HepG2 (cell line): ENCODE measurements at places on chromosomes 7 and 10. TPM values are rescaled to one million over a fixed set of nuclear protein-coding genes. Genes with fewer than 3 reads are reported as not detected.

Gene PIK3CG
- total RNA-seq = not detected in 2 replicates

Gene SMKR1
- not detected in 2 replicates for total RNA-seq

Gene STEAP1B
- total RNA-seq = not detected in 2 replicates

Gene STEAP2
- 3.5 and 4.3 TPM in 2 replicates for total RNA-seq

Gene KIF11
- 38.4 and 62.8 TPM in 2 replicates for total RNA-seq

Gene ANXA8L1
- total RNA-seq = not detected in 2 replicates

Gene CCDC172
- not detected in 2 replicates for total RNA-seq

DNA sequence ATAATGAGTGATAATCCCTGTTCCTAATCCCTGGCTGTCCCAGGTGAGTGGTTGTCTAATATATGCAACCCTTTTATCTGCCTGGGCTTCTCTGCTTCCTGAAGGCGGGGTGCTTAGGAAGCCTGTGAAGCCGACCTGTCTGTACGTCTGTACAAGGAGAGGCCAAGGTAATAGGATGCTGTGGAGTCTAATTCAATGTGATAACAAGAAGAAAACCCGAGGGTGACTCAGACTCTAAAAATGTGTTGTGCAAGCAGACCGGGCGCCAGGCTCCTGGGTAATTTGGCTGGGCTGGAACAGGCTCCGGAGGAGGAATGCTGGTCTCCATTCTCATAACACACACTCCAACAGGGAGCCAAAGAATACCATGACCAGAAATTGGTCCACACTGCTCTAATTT lies 43.6 kb downstream of the THNSL1 start:
- DNase-seq = peak; percentile 87
- H3K4me3 ChIP-seq = no peak overlapping the region
- H3K27me3 ChIP-seq = no peaks in the 10 kb centered on the region

GRCh38 chr7:621572-622285 lies 102.1 kb upstream of the PDGFA start:
- DNase-seq = no peak
- H3K4me3 ChIP-seq = no peak overlapping the region
- H3K27me3 ChIP-seq = no peaks in the 10 kb centered on the region
- peaks cover 30% of the 10 kb centered on the region for H3K4me1 ChIP-seq
- peaks cover 1% of the 10 kb centered on the region; the same call in 1 of the 2 replicates for H3K36me3 ChIP-seq

DNA sequence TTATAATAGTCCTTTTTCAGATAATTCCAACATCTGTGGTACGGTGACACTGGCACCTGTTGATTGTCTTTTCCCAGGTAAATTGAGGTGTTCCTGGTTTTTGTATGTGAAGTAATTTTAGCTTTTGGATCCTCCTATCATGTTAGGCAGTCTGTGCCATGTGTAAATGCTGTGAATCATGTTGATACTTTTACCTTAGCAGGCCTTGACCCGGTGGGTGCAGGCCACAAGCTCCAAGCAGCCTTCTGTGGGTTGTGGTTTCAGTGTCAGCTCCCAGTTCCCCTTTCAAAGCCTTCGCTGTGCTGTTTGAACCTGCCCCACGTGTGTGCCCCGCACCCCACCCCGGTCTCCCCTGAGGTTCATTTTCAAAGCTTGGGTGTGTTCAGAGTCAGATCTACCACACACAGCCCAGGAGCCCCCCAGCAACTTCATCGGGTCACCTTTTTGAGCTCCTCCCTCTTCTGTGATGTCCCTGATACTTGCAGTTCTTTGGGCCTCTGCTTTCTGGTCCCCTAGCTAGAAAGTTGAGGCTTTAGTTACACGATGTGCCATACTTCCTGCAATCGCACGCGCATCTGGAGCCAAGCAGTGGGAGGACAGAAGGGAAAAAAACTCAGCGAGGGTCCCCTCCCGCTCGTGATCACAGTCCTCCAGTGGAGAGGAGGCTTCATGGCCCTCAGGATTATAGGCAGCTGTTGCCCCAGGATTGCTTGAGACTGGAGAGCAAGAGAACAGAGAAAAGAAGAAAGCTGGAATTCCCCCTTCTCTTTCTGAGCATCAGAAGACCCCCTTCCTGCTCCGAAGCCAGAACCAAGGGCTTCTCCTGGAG lies 8.7 kb upstream of the BHLHA15 start:
- DNase-seq = no peak
- H3K36me3 ChIP-seq = peaks cover 21% of the 10 kb centered on the region
- no peaks in the 10 kb centered on the region for H3K27me3 ChIP-seq

DNA sequence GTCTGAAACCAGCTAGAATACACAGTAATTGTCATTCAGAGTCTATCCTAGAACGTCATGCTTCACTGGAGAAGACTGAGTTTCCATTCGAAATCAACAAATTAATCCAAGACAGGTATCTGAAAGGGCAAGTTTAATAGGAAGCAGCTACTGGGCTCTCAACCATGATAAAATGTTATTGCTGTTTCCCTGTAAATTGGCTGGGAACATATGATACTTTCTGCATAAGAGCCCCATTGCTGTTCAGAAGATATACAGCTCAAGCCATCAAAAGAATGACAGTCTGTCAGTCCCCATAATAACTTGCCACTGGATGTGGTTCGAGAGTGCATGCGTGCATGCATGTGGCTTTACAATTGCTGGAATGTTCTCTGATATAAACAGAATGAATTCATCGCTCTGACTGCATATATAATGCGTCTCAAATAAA lies 129.0 kb downstream of the HIBADH start:
- H3K27me3 ChIP-seq = no peaks in the 10 kb centered on the region
- no peak overlapping the region for H3K4me3 ChIP-seq
- H3K36me3 ChIP-seq = peaks cover 4% of the 10 kb centered on the region

- no peak overlapping the region for H3K27ac ChIP-seq
- H3K36me3 ChIP-seq = no peaks in the 10 kb centered on the region
- no peak for DNase-seq
These were observed 422.5 kb downstream of the HTR7 start for GRCh38 chr10:90435296-90435695.

DNA sequence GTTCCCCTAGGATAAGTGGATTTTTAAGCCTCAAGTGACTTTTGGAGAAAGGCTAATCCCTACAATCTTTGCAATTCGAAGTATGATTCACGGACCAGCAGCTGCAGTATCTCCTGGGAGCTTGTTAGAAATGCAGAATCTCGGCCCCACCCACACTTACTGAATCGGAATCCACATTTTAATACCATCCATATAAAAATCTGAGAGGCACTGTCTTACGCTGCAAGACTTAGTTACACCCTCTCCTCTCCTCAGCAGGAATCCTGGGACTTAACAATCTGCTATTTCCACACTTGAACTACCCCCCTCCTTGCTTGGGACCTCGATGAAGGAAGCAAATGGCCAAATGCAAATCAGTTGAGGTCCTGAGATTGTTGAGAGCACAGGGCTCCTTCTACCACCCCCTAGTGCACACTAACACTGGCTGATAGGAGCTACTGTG lies 21.0 kb downstream of the ITPRIP start:
- H3K27me3 ChIP-seq = no peaks in the 10 kb centered on the region
- H3K4me1 ChIP-seq = no peaks in the 10 kb centered on the region
- peaks cover 8% of the 10 kb centered on the region; the same call in 2 of the 3 replicates for H3K36me3 ChIP-seq
- no peak overlapping the region for H3K4me3 ChIP-seq
- no peak overlapping the region for H3K27ac ChIP-seq

DNA sequence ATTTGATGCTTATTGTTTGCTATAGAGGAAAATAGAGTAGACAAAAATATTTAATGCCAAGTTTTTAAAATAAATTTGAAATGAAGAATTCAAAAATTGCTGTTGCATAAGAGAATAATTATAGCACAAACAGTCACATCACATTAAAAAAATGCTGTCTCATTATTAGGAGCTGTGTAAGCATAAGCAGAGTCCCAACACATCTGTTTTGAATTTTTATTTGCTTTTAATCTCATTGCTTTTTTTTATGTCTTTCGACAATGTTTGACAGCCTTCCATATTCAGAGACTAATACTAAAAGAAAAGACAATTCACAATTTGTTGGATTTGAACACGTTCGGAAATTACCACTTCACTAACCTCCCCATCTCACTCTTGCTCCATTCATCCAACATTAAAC lies 143.5 kb downstream of the TFPI2 start:
- H3K27me3 ChIP-seq = no peaks in the 10 kb centered on the region
- H3K27ac ChIP-seq = no peak overlapping the region
- H3K36me3 ChIP-seq = no peaks in the 10 kb centered on the region
- DNase-seq = no peak

GRCh38 chr7:111678281-111678680 lies 116.0 kb upstream of the IMMP2L start:
- DNase-seq = no peak
- no peaks in the 10 kb centered on the region; the same call in 2 of the 3 replicates for H3K27me3 ChIP-seq
- no peak overlapping the region for H3K27ac ChIP-seq
- no peaks in the 10 kb centered on the region for H3K4me1 ChIP-seq
- no peaks in the 10 kb centered on the region for H3K36me3 ChIP-seq

GRCh38 chr10:121803611-121804010 lies 124.2 kb downstream of the ATE1 start:
- peaks cover 15% of the 10 kb centered on the region; the same call in 2 of the 3 replicates for H3K36me3 ChIP-seq
- H3K4me1 ChIP-seq = peaks cover 11% of the 10 kb centered on the region
- no peak for DNase-seq
- H3K27me3 ChIP-seq = no peaks in the 10 kb centered on the region

- H3K27me3 ChIP-seq = no peaks in the 10 kb centered on the region
- H3K27ac ChIP-seq = no peak overlapping the region
- no peaks in the 10 kb centered on the region for H3K36me3 ChIP-seq
- no peaks in the 10 kb centered on the region for H3K4me1 ChIP-seq
- no peak for DNase-seq
- H3K4me3 ChIP-seq = no peak overlapping the region
These were observed 136.0 kb downstream of the KIF20B start for GRCh38 chr10:89837165-89838043.

- no peaks in the 10 kb centered on the region for H3K27me3 ChIP-seq
- H3K4me1 ChIP-seq = no peaks in the 10 kb centered on the region
- H3K36me3 ChIP-seq = no peaks in the 10 kb centered on the region
- no peak overlapping the region for H3K4me3 ChIP-seq
- DNase-seq = no peak
These were observed 189.3 kb upstream of the SP4 start for GRCh38 chr7:21238400-21239116.

DNA sequence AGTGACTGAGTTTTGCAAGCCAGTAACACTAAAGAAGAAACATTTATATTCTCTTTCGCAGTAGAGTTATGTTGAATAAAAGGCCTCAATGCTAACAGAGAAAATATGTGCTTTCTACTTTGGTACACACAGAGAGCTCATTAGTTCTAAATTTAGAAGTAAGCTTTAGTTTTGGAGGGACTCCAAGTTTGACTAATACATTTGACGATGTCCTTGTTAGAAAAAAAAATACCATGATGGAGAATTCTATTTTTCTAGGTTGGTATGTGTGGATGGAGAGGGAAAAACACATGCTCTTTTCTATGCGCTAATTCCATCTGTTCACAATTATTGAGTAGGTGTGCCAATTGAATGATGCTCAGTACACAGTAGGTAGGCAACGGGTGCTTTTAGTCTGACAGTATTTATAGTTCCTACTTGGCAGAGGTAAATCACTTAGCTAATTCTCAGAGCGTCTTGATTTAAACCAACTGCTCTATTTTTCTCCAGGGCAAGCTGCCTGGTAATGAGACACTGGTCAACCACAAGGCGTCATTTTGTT lies 327.2 kb upstream of the AKR1E2 start:
- H3K4me3 ChIP-seq = no peak overlapping the region
- H3K27ac ChIP-seq = no peak overlapping the region
- 0 out of 3 replicates have a peak, but pooled peaks cover 3% of the 10 kb centered on the region for H3K27me3 ChIP-seq
- no peak for DNase-seq
